ENCODE measurements at places on chromosomes 2 and 18.

DNA sequence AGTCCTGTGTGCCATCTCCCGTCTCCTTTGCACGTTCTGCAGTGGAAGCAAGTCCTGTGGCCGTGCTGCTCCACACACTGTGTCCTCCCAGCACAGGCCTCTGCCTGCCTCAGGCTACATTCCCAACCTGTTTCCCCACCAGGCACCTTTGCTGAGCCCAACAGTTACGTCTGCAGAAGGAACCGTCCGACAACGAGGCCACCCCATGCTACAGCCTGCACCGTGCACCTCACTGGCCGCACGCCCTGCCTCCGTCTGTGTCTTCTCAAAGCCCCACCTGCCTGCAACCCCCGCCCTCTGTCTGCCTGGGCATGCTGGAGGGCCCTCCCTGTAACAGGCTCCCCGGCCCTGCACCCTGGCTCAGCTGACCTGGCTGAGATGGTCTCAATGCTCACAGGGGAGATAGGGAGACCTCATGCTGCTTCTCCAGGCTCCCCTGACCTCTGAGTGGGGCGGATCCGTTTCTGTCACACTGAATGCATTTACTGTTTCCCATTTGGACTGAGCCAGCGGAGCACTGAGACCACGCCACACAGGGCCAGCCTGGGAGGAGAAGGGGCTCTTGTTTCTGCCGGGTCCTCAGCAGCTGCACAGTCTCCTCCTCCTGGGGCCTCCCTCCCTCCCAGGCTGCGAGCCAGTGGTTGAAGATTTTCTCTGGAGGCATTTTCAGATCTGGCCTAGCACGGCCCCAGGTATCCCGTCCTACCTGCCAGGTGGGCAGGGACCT, 109.1 kb upstream of the OTOS start:
- DNase-seq: no peak

DNA sequence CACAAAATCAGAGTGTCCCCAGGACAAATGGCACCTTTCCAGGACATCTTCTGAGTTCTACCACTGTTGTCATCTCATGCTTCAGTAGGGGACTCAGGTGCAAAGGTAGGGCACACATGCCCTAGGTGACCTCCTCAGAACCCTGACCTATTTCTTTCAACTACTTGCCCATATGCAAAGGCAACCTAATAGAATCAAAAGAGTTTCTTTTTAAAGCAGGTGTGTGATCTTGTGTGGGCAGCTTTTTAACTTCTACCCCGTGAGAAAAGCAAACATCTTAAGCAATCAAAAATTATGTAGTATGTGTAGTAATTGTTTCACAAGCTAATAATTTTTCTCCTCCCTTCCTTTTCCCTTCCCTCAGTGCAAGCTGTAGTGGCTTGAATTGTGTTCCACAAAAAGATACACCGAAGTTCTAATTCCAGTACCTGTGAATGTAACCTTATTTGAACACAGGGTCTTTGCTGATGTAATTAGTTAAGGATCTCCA, 333.1 kb downstream of the RND3 start:
- DNase-seq: no peak

DNA sequence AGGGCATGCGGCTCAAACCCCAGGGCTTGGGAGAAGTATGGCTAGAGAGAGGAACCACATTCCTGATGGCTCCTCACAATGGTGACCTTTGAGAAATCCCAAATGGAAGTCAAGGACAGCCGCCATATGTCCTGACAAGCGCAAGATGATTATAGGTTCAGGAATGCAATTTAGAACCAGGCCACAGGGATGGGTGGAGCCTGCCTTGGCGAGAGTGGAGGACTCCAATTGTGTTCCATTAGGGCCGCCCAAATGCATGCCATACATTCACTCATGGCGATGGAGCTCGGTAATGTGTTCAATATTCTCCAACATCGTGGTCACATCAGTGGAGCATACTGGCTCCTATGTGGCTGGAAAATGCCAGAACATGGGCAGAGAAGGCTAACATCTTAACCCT, 662.9 kb upstream of the ID2 start:
- no peak for DNase-seq

GRCh38 chr2:172107690-172108586, 5.2 kb upstream of the DLX2 start:
- no peak for DNase-seq

GRCh38 chr2:43531251-43531650, 64.6 kb downstream of the THADA start:
- DNase-seq: no peak

DNA sequence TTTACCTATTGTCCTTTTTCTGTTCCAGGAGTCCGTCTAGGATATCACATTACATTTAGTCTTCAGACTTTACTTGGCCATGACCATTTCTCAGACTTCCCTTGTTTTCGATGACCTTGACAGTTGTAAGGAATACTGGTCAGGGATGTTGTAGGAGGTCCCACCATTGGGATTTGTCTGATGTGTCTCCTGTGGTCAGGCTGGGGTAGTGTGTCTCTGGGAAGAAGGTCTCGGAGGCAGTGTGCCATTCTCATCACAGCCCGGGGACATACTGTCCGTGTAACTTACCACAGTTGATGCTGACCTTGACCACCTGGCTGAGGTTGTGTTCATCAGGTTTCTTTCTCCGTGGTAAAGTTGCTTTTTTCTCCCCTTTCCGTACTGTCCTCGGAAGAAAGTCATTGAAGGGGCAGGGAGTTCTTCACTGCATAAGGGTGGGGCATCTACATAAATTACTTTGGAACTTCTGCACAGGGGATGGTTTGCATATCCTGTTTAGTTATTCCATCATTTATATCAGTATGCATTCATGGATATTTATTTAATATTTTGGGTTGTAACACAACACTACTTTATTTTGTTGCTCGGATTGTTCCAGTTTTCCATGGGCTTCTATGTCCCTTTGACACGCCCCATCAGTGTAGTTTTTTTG, 41.2 kb downstream of the ZNF532 start:
- DNase-seq: no peak

DNA sequence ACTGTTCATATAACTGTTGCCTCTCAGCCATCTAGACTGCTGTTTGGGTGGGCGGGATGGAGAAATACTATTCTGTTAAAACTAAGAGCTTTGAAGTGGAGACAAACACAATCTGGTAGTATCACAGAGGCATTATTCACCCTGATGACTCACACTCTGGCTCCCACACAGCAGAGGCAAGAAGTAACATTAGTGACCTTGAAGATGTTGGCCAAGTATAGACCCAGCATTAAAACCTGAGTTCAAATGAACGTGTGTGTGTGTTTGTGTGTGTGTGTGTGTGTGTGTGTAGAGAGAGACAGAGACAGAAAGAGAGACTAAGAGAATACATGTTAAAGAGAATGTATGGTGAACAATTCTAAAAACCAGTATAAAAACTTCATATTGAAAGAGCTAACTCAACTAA, 22.5 kb upstream of the ACVR1 start:
- peak; percentile 37 for DNase-seq

- DNase-seq: no peak
Measured at GRCh38 chr2:127737892-127738291, 36.6 kb downstream of the SFT2D3 start.

DNA sequence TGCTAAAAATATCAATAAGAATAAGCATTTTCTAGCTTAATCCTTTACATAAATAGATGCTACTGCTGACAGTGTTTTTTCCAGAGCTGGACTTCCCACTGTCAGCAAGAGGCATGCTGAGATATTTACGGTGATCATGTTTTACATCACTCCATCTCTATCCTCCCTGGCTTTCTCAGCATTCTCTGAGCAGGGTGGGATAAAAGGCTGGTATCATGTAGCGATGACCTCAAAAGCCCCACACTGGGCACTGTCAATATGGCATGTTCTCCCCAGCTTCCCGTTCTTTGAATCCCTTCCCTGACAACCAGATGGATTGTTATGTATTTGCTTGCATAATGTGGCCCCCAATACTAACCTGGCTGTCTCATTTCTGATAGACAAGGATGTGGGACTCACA, 83.2 kb upstream of the EPHA4 start:
- DNase-seq: no peak

Data from activated CD4-positive, alpha-beta T cell treated with anti-CD3 and anti-CD28 coated beads for 1 hour (primary cell).